NCI-H1048 (cell line): ENCODE measurements at places on chromosomes 5 and 9.

- no peak for DNase-seq
Measured at GRCh38 chr5:146192571-146193043, 10.2 kb upstream of the LARS1 start.

DNA sequence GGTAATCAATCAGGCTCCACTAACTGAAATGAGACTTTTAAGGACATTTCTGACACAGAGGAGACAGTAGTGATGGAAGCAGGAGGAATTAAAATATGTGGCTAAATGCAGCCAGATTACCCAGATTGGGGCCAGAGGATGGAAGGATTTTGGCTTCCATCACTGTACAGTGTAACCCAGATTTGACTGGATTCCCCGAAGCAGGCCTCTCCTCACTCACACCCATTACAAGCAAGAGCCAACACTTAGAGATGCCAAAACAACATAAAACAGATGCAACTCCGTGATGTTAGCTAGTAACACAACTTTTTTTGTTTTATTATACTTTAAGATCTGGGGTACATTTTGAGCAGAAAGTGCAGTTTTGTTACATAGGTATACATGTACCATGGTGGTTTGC lies 17.6 kb downstream of the TEK start:
- no peak for DNase-seq

DNA sequence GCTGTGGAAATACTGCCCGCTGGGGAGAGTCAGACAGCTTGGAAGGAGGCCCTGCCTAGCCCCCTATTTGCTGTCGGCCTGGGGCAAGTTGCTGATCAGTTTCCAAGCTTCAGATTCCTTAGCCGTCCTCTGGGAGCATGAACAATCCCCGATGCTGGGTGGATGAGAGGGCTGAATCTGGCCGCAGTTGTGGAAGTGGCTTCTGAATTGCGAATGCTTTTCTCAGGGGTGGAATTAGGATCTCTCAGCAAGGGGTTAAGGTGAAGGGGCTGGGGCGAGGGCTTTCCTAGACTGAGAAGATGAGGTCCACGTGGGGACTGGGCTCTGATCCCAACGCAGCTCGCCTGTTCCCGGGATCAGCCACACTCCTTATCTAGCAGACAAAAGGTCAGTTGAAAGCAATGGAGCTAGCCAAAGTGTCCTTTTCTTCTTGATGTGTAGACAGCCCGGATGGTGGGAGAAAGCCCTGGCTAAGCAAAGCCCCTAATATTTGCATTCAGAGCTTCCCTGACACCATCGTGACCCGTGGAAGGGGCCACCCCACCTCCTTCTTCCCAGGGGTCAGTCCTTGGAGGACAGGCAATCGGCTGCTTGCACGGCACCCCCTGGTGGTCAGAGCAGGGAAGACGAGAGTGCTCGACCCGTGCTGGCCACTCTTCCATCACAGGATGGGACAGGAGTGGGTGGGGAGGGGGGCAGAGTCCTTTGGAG lies 54.9 kb downstream of the COL15A1 start:
- DNase-seq = no peak

DNA sequence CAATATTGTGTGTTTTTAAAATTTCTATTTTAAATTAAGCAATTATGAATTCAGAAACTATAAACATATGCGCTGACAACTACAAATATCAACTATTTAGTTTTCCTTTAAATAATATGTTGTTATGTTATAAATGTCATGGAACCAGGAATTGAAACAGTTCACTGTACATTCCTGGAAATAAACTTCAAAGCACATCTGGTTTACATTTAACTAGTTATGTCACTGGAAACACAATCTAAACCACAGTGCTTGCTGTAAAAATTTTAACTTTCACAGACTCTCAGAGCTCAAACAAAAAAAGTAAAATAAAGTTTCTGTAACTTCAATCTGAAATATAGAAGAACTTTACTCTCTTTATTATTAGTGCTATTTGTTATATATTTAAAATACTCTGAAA lies 179.2 kb downstream of the FBN2 start:
- DNase-seq = no peak

- DNase-seq = no peak
Measured at GRCh38 chr5:57841676-57842363, 359.2 kb upstream of the ACTBL2 start.

DNA sequence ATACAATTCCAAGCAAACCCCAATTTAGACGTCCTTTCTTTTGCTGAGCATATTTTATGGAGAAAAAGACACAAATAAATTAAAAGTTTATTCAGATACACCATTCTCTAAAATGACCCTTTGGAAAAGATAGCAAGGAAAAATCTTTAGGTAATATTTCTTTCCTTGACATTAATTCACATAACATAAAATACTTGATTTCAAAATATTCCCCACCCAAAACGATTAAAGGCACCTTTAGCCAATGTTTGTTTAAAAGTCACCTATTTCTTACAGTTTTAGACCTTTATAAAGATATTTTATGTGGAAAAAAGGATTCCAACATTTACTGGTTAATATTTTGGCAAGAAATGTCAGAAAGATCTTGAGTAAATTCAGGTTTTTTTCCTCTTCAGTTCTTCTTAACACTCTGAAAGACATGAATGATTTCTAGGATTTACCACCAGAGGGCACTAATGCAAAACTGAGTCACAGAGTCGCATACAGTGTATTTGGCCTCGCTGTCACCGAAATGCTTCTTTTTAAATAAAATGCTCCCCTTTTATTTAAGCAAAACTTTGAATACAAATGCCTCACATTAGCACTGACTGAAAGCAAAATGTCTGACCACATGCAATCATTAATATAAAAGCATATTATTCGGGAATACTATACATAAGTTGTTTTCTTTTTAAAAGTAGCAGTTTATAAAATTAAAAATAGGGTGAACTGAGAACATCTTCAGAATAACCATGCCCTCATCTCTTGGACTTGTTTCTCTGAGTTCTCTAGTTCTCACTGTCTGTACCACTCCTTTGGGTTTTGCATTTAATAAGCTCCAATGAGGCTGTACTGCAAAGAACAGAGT lies 122.5 kb downstream of the SLC1A3 start:
- DNase-seq = peak; percentile 2

DNA sequence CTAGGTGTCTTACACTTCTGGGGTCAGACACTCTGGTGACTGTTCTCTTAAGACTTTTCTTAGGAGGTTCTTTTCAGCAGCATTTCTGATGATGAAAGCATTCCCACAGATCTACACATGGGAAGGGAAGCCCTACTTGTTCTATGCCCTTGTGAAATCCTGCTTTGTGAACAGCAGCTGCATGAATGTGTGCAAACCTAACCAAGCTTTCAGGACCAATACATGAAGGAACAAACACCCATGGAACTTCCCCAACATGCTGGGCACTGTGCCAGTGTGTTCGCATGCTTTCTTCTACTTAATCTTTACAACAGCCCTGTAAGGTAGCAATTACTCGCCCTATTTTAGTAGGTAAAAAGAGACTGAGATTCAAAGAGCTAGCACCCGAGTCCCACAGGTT lies 439.9 kb upstream of the KLF4 start:
- DNase-seq = no peak

DNA sequence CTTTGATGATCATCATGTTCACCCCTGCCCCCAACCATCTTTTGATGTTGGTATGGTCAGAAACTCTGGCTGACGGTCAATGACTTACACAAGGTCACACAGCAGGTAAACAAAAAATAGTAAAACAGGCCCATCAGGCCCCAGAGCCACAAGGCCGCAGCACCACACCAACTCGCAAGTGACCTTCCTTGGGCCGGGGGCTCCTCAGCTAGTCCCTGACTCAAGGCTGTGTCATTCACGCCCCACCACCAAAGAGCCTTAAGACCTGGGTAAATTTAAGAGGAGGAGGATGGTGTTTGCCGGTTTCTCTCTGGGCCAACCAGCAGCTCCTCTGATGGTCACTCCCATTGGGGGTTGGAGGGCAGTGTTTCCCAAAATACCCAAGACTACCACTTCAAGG lies 55.8 kb downstream of the PSMB7 start:
- no peak for DNase-seq

DNA sequence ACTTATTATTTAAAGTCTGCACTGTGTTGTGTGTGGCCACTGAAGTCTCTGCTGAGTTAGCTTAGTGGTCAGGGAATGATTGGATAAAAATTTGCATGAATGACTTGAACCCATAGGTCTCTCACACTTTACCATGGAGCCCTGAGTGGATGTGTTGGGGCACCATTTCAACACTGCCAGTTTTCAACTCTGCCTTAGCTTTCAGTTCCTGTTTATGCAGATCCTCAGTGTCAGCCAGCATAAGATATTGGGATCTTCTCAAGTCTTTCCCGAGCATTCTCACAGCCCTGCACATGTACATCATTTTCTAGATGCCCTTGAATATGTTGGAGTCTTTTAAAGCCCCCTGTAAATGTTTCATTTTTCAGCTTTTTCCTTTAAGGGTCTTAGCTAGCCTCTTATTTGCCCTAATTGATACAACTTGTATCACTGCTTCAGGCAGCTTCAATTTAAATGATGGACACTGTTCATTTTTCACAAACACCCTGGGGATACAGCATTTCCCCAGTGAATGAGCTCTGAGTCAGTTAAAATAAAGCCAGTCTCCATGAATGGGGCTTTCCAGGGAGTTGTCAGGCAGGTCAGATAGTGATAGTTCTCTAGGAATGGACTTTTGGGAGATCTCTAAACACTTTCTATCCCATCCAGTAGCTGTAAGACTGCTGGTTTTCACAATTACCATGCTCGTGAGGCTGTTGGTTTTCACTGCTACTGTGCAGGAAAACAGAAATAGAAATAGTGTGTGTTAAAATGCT lies 211.9 kb upstream of the PAPPA start:
- no peak for DNase-seq

DNA sequence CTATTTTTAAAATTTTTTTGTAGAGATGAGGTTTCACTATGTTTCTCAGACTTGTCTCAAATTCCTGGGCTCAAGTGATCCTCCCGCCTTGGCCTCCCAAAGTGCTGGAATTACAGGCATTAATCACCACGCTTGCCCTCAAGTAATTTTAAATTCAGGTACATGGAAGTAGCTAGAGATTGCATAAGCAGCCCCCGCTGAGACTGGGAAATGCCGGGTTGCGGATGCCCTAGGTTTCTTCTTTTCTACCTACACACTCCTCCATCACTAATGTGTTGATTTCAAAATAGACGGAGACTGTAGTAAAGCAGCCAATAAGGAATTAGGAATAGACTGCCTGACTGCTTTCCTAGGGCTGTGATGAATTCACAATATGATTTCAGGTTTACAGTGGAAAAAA lies 202.4 kb downstream of the FANCC start:
- DNase-seq = no peak

- no peak for DNase-seq
Measured at GRCh38 chr5:15525703-15526275, 25.8 kb downstream of the FBXL7 start.

- DNase-seq = no peak
Measured at GRCh38 chr5:141703133-141703561, 21.1 kb upstream of the ARAP3 start.

DNA sequence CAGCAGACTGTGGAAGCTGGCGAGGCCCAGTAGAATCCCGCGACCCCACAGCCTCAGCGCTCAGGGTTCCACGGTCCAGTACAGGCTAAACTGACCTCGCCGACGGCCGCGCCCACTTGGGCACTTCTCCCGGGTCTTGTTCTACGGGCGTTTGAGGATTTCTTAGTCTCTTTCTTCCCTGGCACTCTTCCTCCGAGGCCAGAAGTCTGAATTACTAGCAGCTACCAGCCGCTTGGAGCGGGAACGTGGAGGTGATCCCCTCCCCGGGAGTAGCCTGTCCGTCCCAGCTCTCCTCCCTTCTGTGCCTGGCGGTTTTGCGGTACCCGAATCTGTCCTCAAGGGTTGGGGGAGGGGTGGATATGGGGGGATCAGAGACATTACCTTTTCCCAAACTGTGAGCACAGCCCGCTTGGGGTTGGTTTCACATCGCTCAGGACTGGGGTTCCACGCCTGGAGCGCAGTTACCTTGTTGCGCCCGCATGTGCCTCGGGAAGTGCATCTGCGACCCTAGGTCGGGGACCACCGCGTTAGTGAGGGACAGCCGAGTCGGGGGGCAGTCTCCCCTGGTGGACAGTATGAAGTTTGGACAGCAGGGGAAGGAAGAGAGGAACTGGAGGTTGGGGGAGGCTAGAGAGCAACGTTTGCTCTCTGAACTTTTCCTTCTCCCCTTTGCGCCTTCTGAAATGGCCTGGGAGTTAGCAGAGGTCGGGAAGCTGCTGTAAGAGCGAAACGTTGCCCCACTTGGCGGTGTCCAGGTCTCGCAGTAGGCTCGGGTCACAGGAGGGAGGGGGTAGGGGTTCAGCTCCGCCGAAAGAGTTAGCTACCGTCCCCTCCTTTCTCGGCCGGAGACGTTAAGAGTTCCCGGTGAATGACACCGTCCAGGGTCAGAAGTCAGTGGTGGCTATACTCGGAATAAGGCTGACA lies 190.8 kb downstream of the MEF2C start:
- no peak for DNase-seq

- no peak for DNase-seq
Measured at GRCh38 chr9:107336718-107337360, 53.8 kb downstream of the RAD23B start.
